NCI-H1417 treated with DMSO at 0.1 percent for 48 hours (cell line): ENCODE measurements at places on chromosomes 13 and 19.

DNA sequence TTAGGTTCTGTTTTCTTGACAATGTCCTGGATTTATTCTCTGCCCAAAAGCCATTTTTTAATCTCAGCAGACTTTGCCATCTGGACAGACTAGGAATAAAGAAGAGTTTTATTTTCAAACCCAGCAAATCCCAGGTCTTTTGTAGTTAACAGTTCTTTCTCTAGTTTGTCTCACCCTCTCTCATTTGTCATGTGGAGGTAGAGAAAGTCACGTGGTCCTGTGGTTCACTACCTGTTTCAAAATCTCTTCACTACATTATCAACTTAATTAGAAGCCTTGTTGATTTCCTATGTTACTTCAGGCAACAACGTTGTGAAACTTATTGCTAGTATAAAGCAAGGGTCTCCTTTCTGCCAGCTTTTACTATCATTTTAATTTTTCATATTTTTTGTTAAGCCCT lies 1222.6 kb downstream of the EFNB2 start:
- DNase-seq: no peak

- no peak for DNase-seq
Observed at GRCh38 chr13:43805071-43805468, 18.3 kb upstream of the ENOX1 start.

DNA sequence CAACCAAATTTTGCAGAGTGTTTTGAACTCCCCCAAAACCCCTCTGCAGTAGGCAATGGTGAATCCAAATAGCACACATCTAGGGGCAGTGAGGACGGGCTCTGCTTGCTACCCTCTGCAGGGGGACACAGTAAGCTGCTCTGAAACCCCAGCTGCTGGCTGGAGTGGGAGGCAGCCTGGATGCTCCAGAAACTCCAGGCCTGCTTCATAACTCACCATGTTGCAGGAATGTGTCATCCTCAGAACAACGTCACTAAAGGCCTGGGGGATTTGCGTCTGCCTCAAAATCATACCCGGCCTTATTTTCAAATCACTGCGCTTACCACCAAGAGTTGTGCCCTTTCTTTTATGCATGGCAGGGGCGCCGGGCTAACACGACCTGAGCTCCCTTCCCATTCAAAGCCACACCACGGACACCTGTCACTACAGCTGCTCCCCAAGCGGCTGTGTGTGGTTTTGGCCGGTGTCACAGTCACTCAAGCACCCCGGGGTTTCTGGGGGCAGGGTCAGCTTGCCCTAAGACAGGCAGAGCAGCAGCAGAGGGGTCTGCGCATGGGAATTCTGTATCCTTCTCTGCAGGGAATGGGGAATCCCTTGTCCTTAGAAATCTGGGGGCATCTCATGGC lies 93.9 kb downstream of the TSHZ3 start:
- DNase-seq: no peak

DNA sequence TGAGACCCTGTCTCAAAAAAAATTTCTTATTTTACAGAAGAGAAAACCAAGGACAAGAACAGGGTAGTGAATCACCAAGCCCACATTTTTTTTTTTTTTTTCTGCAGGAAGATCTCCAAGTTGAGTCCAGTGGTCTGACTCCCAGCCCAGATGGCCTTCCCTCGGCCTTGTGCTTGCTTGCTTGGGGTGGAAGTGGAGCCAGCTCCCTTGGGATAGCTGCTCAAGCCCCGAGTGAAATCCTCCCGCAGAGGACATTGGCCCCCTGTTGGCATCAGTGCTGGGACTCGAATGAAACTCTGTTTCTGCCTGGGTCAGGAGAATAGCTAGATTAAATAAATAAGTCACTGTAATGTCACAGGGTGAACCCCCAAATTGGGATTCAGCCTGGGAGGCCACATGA lies 9.4 kb upstream of the NUP62 start:
- no peak for DNase-seq

- DNase-seq: no peak
Observed at GRCh38 chr19:34150558-34150957, 21.7 kb upstream of the LSM14A start.

GRCh38 chr19:17530586-17530985 lies 19.1 kb downstream of the PGLS start:
- DNase-seq: peak; percentile 2

GRCh38 chr13:35191883-35192282 lies 249.8 kb downstream of the NBEA start:
- DNase-seq: no peak

- DNase-seq: no peak
Observed at GRCh38 chr19:8115805-8116396, 33.5 kb downstream of the FBN3 start.

DNA sequence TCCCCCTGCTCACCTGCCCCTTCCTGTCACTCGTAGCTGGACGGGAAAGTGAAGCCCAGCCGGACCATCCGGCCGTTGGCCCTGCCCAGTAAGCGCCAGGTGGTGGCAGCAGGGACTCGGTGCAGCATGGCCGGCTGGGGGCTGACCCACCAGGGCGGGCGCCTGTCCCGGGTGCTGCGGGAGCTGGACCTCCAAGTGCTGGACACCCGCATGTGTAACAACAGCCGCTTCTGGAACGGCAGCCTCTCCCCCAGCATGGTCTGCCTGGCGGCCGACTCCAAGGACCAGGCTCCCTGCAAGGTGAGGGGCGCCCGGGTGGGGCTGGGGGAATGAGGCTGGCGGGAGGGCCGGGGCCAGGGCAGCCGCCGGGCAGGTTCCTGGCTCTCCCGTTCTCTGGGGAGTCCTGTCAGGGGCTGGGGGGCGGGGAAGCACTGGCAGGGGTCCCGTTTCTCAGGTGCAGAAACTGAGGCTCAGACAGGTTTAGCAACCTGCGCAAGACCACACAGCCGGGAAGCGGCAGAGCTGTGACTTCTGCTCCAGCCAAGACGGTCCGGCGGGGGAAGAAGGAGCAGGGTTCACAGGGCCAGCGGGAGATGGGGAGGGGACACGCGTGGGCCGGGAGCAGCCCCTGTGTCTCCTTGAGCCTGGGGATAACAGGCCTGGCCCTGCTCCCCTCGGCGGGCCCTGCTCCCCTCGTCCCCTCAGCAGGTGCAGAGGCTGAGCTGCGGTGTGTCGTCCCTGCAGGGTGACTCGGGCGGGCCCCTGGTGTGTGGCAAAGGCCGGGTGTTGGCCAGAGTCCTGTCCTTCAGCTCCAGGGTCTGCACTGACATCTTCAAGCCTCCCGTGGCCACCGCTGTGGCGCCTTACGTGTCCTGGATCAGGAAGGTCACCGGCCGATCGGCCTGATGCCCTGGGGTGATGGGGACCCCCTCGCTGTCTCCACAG lies 5.3 kb downstream of the GZMM start:
- no peak for DNase-seq

- no peak for DNase-seq
Observed at GRCh38 chr19:13173139-13173737, 23.0 kb downstream of the IER2 start.

DNA sequence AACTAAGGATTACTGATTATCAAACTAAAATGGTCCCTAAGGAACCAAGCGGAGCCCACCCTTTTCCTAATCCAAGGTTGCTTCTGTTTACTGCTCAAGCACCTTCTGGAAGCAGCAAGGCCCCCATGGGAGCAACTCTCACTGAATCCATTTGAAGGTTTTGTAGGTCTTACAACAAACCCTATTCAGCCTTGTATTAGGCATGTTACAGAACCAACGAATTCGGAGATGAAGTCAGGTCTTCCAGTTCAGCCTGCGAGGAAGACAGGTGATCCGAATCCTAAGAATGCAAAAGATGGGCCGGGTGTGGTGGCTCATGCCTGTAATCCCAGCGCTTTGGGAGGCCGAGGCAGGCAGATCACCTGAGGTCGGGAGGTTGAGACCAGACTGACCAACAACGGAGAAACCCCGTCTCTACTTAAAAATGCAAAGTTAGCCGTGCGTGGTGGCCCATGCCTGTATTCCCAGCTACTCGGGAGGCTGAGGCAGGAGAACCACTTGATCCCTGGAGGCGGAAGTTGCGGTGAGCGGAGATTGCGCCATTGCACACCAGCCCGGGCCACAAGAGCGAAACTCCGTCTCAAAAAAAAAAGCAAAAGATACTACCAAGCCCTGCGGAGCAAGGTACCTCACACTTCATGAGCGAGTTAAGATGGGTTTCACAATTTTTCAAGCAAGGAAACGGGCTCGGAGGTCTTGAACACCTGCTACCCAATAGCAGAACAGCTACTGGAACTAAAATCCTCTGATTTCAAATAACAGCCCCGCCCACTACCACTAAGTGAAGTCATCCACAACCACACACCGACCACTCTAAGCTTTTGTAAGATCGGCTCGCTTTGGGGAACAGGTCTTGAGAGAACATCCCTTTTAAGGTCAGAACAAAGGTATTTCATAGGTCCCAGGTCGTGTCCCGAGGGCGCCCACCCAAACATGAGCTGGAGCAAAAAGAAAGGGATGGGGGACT lies 609 bp downstream of the ZAR1L start:
- no peak for DNase-seq

DNA sequence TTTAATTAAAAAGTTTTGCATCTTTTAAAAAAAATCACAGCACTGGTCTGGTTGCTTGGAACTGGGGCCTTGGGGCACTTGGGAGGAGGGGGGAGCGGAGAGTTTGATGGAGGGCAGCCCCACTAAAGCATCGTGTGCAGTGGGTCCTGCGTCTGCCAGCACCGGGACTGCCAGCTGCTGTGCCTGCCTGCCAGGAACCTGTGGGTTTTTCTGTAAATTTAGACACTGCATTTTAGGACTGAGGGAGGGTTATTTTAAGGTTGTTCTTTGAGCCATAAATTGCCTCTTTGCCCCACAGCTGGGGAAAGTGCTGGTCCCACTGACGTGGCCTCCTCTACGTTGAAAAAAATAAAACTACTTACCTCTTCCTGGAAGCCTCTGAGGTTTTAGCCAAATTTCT lies 2.9 kb downstream of the KLF2 start:
- DNase-seq: no peak

DNA sequence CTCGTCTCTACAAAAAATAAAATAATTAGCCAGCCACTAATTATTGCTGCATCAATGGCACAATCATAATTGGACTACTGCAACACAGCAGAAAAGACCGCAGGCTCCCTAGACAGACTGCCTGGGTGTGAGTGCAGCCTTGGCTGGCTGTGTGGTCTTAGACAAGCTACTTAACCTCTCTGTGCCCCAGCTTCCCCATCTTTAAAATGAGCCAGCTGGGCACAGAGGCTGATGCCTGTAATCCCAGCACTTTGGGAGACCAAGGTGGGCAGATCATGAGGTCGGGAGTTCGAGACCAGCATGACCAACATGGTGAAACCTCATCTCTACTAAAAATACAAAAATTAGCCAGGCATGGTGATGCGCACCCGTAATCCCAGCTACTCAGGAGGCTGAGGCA lies 19.0 kb downstream of the TEX101 start:
- DNase-seq: no peak

DNA sequence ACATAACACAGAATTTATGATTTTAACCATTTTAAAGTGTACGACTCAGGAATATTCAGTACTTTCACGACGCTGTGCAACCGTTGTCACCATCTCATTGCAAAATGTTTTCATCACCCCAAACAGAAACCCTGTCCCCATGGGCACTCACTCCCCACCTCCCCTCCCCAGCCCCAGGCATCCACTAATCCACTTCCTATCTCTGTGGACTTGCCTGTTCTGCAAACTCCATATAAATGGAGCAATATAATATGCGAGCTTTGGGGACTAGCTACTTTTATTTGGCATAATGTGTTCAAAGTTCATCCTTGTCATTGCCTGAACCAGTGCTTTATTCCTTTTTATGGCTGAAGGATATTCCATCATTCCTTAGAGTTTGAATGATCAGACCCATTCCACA lies 7.3 kb upstream of the INSR start:
- no peak for DNase-seq

DNA sequence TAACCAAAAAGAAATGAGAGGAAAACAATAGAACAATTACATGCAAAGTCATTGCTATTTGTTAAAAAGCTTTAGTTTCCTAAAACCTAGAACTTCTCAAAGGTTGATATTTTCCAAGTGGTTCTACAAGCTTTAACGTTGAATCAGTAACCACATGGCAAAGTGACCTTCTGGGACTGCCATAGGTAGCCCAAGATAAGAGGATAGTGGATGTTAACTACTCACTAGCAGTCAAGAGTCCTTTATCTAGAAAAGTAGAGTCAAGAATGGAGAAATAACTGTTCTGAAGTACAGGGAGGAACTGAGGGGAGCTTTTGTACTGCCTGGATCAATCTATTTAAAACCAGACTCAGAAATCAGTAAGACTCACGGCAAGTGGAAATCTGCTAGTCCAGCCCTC lies 9.9 kb upstream of the SLC46A3 start:
- DNase-seq: no peak

- DNase-seq: no peak
Observed at GRCh38 chr13:20002787-20003186, 44.3 kb downstream of the ZMYM2 start.

DNA sequence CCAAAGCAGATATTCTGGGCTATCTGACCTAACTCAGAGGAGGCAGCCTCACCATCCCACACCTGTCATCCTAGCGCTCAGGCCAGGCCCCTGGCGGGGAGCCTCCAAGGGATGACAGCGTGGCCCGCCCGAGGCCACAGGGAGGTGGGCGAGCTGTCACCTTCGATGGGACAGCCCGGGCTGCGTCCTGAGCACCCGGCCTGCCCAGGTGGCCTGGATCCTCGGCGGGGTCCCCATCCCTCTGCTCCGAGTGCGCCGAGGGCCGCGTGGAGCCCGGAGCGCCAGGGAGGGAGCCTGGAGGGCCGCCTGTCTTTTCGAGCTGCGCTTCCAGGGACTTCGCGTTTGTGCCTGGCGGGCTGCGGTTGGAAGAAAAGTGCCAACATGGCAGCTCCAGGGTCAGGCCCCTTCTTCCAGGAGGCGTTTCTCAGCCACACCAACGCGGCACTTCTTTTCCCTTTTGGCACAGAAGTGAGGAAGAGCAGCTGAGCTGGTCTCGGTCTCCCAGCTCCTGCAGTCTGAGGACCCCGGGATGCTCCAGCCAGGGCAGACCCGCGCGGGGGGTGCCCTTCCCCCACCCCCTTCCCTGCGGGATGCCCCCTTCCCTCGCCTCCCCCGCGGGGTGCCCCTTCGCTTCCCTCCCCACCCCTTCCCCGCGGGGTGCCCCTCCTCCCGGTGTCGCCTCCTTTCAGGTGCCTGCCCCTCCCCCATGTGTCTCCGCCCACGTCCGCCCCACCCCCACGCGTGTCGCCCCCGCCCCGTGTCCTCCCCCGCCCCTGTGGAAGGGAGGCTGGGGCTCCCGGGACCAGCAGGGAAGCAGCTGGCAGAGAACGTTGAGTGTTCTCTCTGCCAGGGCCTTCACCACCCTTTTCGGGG lies 42.3 kb downstream of the GJA3 start:
- no peak for DNase-seq
